ENCODE measurements at places on chromosomes 12 and 14.
A peak's percentile ranks its signal among the peaks of the same experiment; 100 is the strongest.

- no peak for DNase-seq
Observed at GRCh38 chr14:65167072-65167645, 64.8 kb upstream of the MAX start.

DNA sequence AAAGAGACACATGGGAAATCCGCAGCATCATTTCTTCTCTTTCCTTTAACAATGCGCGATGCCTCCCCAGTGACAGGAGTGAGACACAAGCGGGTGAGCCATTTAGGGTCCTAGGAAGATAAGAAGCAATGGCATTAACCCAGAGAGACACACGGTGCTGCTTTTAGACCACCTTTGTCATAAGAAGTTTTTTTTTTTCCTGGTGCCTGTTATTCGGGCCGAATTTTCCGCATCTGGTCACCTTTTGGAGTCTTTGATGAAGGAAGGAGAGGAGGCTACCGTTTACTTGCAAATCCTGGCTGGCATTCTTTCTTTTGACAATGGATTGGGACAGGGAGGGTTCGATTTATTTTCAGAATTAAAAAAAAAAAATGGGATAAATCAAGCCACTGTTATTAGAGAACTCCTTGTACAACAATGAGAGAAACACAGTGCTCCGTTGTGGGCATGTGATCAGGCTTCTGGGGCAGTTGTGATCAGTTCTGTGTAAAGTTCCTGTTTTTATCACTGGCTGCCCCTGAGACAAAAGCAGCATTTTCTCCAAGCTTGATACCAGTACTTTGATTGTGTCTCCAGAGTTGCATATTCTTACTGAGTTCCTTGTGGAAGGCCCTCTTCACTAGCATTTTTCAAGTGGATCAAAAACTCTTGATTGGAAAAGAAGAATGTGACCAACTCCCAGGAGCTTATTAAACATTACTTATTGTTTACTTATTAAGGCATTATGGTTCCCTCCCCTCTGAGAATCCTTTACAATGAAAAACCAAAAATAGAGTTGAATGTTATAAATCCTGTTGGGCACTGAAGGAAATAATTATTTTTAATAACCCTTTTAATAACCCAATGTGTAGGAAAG lies 1.1 kb downstream of the DIP2B start:
- DNase-seq = no peak

DNA sequence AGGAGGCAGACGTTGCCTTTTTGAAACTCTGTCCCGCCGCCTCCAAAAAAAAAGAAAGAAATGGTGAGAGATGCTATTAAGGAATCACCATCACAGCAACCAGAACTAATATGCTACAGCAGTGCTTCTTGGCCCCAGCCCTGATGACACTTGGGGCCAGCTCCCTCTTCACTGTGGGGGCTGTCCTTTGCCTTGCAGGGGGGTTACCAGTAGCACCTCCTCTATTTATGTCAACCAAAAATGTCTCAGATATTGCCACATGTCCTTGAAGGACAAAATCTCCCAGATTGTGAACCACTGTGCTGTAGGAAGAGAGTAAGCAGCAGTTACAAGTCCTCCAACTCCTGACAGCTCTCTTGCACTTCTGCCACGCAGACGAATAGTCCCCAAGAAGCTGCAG lies 76.4 kb downstream of the LRRC74A start:
- no peak for DNase-seq

DNA sequence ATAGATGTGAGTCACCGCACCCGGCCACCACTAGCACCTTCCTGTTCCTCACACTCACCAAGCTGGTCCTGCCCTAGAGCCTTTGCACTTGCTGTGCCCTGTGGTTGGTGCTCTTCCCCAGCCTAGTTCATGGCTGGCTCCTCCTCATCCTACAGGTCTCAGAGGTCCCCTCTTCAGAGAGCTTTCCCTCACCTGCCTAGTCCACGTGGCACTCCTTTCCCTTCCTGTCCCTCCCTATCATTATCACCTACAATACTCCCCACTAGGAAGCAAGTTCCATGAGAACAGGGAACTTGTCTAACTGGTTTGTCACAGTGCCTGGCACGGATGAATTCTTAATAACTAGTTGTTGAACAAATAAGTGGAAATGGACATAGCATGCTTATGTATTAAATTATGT lies 24.0 kb upstream of the TMED10 start:
- DNase-seq = no peak

DNA sequence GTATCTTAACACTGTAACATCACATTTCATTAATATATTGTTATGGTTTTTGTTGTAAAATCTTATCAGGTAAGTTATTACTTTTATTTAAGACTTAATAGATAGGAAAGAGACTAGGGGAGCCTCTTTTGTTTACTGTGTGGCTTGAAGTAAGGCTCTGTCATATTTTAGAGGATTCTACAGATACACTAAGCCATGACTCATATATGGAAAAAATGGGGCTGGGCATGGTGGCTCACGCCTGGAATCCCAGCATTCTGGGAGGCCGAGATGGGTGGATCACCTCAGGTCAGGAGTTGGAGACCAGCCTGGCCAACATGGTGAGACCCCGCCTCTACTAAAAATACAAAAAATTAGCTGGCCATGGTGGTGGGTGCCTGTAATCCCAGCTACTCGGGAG lies 23.6 kb upstream of the NPFF start:
- no peak for DNase-seq

DNA sequence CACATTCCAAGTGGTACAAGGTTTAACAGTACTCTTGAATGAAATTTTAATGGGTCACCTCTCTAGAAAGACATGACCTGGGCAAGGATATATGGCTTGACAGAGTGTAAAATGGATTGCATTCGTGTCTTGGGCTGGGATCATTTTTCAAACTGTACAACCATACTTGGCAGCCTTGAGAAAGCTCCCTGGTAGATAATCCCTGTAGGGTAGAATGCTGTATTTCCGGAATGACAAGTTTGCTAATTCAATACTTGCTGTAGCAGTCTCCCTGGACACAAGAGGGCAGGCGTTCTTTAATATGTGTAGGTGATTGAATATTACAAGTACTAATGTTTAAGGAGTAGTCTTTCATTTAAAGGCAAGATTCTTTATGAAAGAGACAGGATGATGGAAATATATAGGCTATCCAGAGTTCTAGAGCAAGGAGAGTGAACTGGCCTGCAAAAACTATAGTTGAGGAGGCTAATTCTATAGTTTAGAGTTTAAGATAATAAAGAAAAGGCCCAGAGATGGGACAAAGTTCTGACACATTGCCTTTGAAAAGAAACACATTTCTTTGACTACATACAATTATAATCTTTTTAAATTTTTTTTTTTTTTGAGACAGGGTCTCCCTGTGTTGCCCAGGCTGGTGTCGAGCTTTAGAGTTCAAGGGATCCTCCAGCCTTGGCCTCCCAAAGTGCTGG lies 53.4 kb downstream of the PLBD1 start:
- DNase-seq = no peak

- no peak for DNase-seq
Observed at GRCh38 chr12:96421014-96421413, 20.8 kb upstream of the CDK17 start.

- DNase-seq = no peak
Observed at GRCh38 chr12:131915823-131916222, 13.3 kb upstream of the PUS1 start.

DNA sequence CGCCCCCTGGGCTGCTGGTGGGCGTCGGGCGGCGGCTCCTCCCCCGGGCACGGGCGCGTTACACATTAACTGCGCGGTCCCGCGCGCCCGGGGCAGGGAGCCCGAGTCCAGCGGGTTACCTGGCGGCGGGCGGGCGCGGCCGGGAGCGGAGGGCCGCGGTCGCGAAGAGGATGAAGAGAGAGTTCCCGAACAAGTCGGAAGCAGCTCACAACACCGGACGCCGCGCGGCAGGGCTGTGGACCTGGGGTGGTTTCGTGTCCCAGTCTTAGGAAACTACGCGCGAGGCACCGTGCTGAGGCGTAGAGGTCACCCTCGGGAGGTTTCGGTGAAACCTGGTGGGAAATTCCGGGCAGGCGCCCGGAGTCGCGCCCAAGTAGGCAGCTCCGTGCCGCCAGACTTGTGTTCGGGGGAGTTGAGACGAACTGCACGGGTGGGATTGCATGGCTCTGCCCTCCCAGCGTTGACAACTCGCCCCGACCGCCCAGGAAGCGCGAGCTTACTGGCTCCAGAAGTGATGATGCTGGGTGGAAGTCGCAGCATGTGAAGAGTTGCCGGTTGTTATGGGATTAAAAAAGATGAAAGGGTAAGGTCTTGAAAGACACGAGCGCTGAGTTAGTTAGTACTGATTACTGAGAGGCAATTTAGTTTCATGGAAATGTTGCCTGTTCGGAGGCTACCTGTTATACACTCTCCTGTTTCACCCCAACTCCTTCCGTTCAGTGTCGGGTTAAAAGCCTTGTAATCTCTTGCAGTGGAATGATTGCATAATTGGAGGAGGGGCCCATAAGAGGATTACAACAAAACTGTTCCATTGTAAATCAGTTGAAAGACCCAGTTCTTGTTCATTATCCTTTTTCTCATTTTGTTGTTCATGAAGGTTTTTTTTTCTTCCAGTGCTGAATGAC lies 879 bp downstream of the RAB3IP start:
- peak; percentile 2 for DNase-seq

- no peak for DNase-seq
Observed at GRCh38 chr12:10075451-10075850, 23.3 kb downstream of the CLEC1A start.

- no peak for DNase-seq
Observed at GRCh38 chr14:24690492-24690891, 56.5 kb upstream of the GZMB start.

DNA sequence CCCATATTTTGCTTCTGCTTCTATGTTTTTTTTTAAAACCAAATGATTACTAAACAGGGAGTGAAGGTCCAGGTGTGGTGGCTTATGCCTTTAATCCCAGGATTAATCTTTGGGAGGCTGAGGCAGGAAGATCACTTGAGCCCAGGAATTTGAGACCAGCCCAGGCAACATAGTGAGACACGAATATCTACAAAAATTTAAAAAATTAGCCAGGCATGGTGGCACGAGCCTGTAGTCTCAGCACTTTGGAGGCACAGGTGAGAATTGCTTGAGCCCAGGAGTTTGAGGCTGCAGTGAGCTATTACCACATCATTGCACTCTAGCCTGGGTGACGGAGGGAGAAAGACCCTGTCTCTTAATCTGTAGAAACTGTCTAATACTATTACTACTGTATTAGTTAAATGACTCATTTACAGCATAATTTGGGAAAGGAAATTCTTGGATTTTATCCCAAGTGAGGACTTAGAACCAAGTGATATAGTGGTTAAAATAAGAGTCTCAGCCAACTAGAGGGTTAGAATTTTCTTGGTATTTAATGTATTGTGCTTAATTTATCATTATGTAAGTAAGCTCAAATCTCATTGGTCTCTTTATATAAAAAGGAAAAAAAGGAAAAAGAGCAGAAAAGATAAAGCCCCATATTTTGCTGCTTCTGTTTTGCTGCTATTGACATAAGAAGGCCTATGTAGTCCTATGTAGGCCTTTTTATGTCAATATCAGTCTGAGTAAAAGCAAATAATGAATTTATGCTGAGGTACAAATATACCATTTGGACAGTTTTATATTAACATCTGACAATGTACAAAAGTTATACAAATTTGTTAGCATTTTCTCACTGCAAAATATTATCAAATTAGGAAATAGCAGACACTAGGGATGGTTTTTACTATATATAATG lies 163.4 kb downstream of the RAD51B start:
- DNase-seq = no peak

- peak; percentile 21 for DNase-seq
Observed at GRCh38 chr12:65278576-65279368, at the start of gene MSRB3. Gene MSRB3 (plus strand): TSS chr12:65278683. CDS start chr12:65308580, 29,897 bp downstream.

DNA sequence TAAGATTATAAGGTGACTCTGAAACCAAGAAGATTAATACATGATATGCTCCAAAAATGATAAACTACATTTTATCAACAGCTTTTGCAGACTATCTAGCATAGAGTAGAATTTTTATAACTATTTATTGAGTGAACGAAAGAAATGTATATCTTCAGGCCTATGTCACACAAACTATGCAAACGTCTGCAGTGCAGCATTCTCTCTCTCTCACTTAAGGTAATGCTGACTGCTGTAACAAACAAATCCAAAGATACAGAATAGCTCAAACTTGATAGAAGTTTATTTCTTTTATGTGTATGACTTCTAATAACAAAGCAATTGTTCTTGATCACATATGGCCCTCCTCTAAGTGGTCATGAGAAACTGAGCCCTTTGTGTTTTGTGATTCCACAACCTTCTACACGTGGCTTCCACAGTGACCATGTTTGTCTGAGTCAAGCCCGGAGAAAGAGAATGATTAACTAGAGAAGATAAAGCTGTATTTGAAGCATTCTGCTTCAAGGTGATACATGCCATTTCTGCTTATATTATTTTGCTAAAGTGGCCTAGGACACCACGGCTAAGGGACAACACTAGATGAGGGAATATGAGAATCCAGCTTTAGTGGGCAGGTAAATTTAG lies 1352.7 kb upstream of the TMEM132C start:
- DNase-seq = no peak

DNA sequence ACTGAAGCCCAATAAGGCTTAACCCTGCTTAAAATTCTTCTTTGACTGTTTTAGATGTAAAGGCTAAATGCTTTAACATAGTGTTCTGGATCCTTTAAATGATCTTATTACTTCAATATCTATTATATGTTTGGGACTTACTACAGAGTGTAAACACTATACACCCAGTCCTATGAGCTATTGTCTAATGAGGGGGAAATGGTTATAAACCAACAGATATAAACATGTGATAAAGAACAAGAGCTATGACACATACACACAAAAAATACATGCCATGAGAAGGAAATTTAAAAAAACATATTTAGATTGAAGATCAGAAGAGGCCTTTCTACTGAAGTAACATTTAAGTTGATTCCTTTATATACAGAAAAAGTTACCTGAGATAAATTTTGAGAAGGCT lies 505.1 kb downstream of the FOXG1 start:
- DNase-seq = no peak
